Fibroblast of the conjunctiva (primary cell): ENCODE measurements at places on chromosomes 1 and 21.

GRCh38 chr1:182173808-182174512 is 112.4 kb upstream of the ZNF648 start:
- DNase-seq, result no peak

DNA sequence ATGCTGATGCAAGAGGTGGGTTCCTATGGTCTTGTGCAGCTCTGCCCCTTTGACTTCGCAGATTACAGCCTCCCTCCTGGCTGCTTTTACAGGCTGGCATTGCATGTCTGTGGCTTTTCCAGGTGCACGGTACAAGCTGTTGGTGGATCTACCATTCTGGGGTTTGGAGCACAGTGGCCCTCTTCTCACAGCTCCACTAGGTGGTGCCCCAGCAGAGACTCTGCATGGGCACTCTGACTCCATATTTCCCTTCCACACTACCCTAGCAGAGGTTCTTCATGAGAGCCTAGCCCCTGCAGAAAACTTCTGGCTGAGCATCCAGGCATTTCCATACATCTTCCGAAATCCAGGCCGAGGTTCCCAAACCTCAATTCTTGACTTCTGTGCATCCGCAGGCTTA is 989.0 kb downstream of the PLA2G4A start:
- no peak for DNase-seq

GRCh38 chr1:31112266-31112935 is 46.9 kb upstream of the PUM1 start:
- no peak for DNase-seq

DNA sequence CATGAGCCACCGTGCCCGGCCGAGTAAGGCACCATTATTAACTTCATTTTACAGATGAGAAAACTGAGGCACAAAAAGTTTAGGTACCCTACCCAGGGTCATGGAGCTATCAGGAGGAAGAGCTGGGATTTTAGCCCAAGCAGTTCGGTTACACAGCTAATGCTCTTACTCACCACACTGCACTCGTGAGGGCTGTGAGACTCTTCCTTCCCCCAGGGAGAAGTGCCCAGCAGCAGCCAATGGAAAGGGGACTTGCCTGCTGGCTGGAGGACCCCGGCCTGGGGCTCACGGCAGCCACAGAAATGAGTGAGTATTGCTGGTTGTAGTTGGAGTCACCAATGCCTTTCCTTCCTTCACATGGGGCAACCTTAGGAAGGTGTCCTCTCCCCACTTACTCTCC is 5.2 kb upstream of the CSF1 start:
- no peak for DNase-seq

- no peak for DNase-seq
Measured at GRCh38 chr1:87937831-87938395, 609.2 kb downstream of the LMO4 start.

DNA sequence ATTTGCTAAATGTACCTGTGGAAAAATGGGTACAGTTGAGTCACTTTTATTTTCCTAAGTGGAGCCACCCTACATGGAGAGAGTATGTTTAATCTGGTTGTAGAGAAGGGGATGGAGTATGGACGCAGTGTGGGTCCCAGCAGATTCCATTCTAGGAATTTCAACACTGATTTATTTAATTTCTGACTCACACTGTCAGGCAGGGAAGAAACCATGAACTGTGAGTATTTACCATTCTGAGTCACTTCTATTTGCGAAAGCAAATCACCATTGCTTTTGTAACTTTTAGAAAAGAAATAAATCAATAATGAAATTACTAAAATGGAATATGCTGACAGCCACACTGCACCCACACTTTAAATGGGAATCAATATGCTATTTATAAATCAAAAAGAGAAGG is 339.0 kb downstream of the DSCAM start:
- no peak for DNase-seq

DNA sequence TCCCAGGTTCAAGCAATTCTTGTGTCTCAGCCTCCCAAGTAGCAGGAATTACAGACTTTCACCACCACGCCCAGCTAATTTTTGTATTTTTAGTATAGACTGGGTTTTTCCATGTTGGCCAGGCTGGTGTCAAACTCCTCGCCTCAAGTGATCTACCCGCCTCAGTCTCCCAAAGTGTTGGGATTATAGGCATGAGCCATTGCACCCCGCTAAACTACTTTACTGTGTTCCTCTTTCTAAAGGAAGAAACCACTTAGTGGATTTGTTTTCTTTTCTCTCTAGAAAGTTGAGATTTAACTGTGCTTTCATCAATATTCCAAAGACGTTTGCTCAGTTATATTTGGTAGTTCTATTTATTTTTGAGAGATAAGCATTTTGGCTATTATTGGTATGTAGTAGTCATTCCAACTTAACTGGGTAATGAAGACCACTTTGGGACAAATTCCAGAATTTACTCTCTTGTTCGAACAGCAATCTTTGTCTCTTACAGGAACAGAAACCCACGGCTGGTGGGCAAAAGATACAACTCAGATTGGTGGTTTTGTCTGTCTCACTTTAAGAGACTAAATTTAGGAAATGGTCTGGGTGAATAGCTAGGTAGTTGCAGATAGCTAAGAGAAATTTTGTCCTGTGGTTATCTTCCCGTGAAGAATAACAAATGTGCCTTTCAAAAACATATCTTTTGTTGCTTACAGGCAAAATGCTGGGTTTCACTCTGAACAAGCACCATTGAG is 103.5 kb upstream of the CD55 start:
- no peak for DNase-seq
